Central memory CD4-positive, alpha-beta T cell (primary cell): ENCODE measurements at places on chromosomes 12 and 14.

- no peak for DNase-seq
Measured at GRCh38 chr12:48927261-48927660, 2.0 kb upstream of the FKBP11 start.

DNA sequence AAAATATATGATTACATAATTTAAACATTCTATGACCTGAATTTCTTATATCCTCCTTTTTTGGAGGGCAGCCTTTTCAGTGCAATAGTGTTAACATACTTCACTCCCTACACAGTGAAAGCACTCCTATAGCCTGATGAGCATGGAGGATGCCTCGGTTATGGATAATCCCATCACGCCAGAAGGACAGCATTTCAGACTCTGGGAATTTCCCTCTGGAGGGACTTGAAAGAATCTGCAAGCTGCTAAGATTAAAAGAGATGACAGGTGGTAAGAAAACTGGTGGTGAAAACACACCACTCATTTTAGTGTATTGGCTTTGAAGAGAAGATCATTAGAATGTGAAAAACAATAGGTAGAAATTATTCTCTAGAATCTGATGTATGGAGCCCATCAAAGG lies 99.3 kb upstream of the LMNTD1 start:
- DNase-seq = no peak

DNA sequence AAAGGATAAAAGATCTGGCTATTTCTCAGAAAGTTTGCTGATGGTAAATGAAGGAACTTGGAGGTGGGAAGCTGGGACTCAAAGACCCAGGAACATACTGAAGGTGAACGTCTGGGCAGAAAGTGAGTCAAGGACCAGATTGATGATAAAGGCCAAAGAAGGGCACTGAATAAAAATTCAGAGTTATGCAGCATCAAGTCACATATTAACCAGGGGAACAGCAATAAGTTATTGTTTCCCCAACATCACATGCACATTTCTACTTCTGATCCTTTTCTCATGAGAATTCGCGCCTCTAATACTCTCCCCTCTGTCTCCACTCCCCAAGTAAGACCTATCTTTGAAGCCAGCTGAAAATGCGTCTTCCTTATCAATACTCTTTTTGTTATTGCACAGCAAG lies 71.8 kb upstream of the SLC35F4 start:
- DNase-seq = no peak

GRCh38 chr14:59344691-59345455 lies 120.3 kb downstream of the GPR135 start:
- no peak for DNase-seq

DNA sequence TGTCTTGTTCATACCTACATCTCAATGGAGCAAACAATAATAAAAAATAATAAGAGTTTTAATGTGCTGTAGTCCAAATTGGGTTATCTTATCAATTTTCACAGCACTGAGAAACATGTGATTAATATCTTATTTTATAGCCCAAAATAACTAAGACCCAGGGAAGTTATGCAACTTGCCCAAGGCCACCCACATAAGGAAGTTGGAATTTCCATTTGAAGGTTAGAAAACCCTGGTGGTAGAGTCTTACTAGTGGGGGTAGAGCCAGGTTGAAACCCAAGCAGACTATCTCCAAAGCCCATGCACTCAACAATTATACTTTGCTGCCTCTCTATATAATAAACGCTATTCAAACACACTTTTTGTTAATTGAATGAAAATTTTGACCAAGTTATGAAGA lies 270.0 kb upstream of the CAND1 start:
- no peak for DNase-seq
